Fibroblast of skin of right biceps (primary cell): ENCODE measurements at places on chromosomes 5 and 9.

DNA sequence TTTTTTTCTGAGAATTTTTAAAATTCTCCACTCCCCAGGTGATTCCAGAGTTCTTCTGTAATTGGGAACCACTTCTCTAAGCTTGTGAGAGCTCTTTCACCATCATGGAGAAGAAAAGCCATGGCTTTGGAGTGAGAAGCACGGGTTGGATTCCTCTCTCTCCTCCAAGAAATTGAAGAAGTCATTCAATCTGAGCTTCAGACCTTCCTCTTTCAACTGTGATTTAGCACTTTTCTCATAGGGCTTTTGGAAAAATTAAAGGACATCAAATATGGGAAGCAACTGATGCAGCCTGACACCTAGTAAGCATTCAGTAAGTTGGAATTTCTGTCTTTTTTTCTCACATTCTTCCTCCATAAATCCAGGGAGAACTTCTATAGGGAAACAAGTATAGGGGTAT lies 580.4 kb upstream of the KLF4 start:
- DNase-seq = no peak

DNA sequence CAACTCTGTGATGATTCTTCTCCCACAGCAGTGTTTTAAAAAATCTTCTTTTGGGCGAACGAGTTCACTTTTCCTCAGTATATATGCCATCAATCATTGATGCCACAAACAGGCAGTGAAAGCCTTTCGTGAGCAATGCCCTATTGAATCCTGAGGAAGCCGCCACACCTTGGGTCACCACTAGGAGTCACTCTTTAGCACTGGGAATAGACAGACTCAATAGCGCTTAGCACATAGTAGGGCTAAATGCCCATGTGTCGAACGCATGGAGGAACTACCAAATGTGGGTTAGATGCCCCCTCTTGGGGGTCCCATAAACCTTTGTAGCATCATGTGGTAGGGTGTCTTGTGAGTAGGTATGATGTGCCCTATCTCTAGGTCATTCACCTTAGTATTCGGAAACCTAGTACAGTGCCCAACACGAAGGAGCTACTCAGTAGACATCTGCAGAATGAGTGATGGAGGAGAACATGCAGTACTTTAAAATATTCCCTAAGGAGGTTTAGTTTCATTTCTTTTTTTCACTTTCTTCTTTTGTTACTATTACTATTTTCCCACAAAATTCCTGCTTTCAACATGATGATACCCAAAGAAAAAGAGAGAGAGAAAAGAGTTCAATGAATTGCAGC lies 603.7 kb downstream of the BNC2 start:
- DNase-seq = no peak

DNA sequence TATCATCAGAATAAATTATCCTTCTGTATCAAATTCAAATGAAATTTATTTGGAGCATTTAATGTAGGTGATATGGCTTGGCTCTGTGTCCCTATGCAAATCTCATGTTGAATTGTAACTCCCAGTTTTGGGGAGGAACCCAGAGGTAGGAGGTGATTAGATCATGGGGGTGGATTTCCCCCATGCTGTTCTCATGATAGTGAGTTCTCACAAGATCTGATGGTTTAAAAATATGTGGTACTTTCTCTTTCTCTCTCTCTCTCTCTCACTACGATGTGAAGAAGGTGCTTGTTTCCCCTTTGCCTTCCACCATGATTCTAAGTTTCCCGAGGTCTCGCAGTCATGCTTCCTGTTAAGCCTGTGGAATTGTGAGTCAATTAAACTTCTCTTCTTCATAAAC lies 678.4 kb upstream of the RGMB start:
- DNase-seq = peak; percentile 7

DNA sequence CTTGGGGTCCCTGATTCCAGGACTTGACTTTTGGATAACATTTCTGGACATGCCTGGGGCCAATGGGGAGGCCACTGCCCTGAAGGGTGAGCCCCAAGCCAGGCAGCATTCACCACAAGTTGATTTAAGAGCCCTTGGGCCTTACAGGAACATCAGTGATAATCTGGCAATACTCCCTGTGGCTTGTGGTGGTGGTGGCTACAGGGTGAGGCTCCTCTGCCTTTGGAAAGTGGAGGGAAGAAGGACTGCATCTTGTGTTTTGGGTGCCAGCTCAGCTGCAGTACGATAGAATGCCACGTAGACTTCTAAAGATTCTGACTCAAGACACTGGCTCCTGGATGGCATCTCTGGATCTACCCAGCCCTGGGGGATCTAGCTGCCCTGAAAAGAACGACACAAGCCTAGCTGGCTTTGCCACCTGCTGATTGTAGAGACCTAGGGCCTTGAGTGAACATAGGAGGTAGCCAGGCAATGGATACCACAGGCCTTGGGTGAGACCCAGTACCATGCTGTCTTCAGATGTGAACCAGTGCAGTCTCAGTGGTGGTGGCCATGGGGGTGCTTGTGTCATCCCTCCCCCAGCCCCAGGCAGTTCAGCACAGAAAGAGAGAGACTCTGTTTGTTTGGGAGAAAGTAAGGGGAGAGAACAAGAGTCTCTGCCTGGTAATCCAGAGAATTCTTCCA lies 79.0 kb upstream of the DAP start:
- DNase-seq = no peak

GRCh38 chr9:99400184-99400731 lies 178.2 kb downstream of the SEC61B start:
- DNase-seq = peak; percentile 40

GRCh38 chr5:75260708-75261107 lies 24.0 kb upstream of the ANKRD31 start:
- no peak for DNase-seq

DNA sequence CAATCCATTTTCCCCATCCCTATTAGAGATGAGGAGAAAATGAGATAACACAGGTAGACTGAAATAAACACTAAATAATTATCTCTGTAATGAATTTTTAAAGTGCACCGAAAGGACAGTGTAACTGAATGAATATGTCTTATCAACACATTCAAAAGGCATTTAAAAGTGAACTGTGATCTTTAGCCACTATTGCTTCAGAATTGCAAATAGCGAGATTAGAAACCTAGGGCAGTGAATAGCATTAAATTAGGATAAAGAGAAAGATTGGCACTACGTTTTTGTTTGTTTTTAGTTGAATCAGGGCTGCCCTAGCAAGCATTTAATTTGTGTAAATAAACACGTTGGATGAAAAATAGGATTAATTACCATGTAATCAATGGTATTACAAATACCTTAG lies 537.5 kb downstream of the ELAVL2 start:
- DNase-seq = no peak

- DNase-seq = no peak
These were observed 17.6 kb upstream of the MATR3 start for GRCh38 chr5:139275956-139276355.

DNA sequence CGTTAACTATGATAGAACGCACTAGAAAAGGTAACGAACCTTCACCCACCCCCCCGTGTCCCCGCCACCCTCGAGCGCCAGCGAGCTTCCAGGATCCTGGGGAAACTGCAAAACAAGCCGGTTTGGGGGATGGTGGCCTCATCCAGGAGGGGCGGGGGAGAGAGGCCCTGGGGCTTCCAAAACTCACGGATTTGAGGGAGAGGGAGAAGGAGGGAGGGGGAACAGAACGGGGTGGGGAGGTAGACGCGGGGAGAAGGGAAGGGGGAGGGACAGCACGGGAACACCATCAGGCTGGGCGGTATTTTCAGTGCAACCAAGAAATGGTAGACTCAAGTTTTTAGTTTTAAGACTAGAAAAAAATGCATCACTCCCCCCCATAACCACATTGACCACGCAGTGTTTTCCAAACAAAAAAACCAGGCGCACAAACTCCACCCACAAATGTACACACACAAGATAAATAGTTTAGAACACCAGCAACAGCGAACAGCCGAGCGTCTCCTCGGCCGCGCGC lies 1.4 kb downstream of the NRARP start:
- DNase-seq = no peak

DNA sequence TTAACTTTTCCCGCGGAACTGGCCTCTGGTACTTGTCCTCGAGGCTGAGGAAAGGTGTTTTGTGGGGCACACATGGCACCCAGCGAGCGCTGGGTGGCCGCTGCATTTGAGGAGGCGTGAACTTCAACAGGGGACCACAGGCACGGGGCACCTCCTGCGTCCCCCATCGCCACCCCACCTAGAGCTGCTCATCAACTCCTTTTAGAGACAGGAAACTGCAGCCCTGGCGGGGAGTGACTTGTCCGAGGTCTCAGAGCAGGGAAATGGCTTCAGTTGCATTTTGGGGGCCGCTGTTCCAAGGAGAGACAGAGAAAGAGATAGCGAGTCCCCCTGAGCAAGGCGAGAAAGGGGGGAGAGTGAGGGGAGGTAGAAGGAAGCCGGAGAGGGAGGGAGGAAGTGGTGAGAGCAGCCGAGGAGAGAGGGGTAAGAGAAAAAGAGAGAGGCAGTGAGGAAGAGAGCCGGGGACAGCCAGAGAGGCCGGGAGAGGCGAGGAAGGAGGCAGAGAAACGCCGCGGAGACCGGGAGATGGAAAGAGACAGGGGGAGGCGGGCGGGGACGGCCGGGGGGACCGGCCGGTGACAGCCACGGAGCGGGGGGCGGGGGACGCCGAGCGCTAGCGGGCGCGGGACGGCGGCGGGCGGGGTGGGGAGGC lies 12.5 kb upstream of the LHX2 start:
- no peak for DNase-seq

DNA sequence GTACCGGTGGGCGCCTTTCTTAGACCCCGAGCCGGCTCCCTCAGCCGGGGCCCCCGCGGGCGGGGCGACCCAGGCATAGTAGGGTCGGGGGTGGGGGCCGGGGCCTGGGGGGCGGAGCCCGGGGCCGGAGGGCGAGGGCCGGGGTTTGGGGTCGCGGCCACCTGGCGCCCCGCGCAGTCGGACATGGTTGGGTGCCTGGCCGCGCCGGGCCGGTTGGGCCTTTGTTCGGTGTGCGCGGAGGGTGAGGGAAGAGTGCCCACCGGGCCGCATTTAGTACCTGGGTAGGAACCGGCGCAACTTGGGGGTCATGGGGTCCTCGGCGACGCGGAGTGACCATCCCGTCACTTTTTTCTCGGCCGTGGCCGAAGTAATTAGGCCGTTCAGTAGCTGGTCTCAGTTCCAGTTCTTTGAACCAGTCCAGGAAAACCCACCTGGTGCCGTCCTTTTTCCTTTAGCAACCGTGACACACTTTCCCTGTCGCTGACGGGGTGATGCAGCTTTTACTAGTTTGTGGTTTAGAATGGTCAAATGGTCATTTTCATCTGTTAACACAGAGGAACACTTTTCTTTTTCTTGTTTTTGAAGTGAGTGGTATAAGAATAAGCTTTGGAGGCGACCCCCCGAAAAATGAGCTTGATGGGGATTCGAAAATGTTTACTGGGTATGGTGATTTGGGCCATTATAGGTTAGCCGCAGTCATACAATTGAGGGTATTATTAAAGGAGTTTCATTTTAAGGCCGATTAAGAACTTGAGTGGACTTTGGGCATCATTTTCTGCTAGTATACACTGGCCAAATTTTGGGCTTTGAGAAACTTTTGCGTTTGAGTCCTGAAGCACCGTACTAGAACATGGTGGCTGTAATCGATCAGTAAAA lies 589 bp downstream of the CKS2 start:
- no peak for DNase-seq

DNA sequence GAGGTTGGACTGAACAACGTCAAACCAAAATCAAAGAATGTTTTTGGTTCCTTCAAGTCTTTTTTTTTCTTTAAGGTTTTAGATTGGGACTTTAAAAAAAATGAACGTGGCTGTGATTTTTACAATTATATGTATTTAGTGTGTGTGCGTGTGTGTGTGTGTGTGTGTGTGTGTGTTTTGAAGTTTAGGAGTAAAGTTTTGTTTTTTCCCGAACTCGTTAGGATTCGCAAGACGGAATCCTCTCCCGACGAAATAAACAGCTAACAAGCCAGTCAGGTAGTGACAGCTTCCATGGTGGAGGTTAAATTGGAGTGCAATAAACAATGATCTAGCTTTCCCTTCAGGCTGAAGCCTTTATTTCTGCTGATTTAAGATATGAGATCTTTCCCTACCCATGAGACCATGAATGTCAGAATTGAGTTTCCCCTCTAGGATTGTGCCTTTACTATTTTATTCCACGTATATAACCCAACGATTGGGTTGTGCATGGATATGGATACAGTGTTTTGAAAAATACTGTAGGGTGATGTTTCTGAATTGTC lies 1.2 kb downstream of the KIAA1958 start:
- peak; percentile 8 for DNase-seq

- DNase-seq = no peak
These were observed at the start of gene DIPK1B for GRCh38 chr9:136711751-136712689. DIPK1B (plus strand) TSS chr9:136712572; CDS start chr9:136712666, 94 bp downstream.

DNA sequence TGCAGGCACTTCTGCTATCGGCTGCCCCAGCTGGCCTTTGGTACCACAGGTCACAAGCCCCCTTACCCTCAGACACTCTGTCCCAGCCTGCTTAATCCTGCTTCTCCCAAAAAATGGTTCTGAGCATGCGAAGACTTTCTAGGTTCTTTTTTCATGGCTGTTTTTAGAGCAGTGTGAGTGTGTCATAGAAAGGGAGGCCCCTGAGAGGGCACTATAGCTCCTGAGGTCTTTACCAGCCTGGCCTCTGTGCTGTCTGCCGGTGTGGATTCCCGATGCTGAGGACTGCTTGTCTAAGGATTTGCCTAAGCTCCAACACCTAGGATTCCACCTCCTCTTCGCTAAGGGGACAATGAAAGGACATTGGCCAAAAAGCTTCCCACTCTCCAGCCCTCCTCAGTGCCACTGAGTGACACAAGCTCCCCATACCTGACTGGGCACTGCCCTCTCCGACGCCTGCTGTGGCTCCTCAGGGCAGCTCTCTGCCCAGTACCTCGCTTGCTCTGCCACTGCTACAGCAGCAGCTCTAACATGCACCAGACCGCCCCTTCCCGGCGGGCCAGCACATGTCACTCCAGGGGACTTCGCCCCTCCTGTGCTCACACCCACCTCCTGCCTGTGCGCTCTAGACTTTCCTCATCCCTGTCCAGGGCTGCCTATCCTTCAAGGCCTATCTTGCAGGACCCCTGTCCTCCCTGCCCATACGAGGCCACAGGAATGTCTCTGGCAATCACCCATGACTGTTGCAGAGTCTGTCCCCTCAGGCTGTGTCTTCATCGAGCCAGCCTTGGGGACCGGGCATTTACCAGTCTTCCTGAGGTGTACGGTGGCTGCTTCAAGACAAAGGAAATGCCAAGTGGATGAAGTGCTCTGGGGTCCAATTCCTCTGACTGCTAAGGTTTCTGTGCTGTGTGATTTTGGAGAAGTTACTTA lies 21.0 kb downstream of the MACROH2A1 start:
- peak; percentile 15 for DNase-seq

- DNase-seq = no peak
These were observed 59.8 kb downstream of the IRF1 start for GRCh38 chr5:132430746-132431145.

GRCh38 chr5:7876867-7877266 lies 7.9 kb downstream of the MTRR start:
- peak; percentile 71 for DNase-seq
